ENCODE measurements at places on chromosomes 7 and 10.

DNA sequence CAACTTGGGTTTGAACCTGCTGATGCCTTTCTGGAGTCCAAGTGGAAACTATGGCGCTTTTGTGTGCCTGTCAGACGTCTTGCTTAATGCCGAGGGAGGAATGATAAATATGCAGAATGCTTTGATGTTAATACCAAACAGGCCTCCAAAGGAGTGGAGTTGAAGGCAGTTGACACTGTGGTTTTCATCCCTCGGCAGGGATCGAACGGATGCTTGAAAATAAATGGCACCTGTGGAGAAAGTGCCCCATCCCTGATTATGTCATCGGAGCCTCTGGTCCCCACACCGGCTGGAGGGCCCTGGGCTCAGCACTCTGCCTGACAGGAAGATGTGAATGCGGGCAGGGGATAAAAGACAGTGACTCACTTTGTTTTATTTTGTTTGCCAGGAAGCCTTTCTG lies 148.7 kb upstream of the GPR26 start:
- DNase-seq = no peak

GRCh38 chr10:121187391-121187790 lies 336.2 kb downstream of the WDR11 start:
- DNase-seq = no peak

- no peak for DNase-seq
These were observed 592.7 kb upstream of the GALNT17 start for GRCh38 chr7:70539205-70539604.

DNA sequence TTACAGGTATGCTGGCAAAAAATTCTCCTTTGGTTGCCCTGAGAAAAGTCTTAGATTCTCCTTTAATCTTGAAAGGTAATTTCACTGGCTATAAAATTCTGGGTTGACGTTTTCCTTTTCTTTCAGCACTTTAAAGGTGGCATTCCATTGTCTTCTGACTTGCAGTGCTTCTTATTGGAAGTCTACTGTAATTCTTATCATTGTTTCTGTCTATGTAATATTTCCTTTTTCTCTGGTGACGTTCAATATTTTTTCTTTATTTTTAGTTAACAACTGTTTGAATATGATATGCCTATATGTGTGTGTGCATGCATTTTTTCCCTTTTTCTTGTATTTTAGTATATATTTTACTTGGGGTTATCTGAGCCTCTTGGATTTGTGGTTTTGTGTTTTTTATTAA lies 111.0 kb downstream of the GPR158 start:
- no peak for DNase-seq

- DNase-seq = no peak
These were observed 169.7 kb downstream of the CACNA2D1 start for GRCh38 chr7:82273886-82274285.
